Parietal lobe (tissue), 2 donors: ENCODE measurements at places on chromosomes 6 and 20. TPM values are rescaled to one million over a fixed set of nuclear protein-coding genes. Genes with fewer than 3 reads are reported as not detected.

The SCUBE3 gene
- 2.8 TPM for total RNA-seq

The GSTA2 gene
- not detected for total RNA-seq

The CPNE5 gene
- 15.3 TPM for total RNA-seq

The DDR1 gene
- total RNA-seq, result 155 TPM

The SCP2D1 gene
- not detected for total RNA-seq

The FAXC gene
- 54.1 TPM for total RNA-seq

The NHLRC1 gene
- 3.1 TPM for total RNA-seq

The SLC22A7 gene
- total RNA-seq, result 1.9 TPM

The CST7 gene
- total RNA-seq, result not detected

The TCP11 gene
- 0.63 TPM for total RNA-seq

The HLA-DQB1 gene
- total RNA-seq, result 0.63 TPM

The SLC12A5 gene
- total RNA-seq, result 33.8 TPM

The IPCEF1 gene
- 32.6 TPM for total RNA-seq
